ENCODE measurements at places on chromosomes 16 and 17.

GRCh38 chr16:3038256-3038655 is 1.5 kb upstream of the BICDL2 start:
- no peak for DNase-seq

- no peak for DNase-seq
Observed at GRCh38 chr16:66287926-66288325, 78.6 kb upstream of the CDH5 start.

DNA sequence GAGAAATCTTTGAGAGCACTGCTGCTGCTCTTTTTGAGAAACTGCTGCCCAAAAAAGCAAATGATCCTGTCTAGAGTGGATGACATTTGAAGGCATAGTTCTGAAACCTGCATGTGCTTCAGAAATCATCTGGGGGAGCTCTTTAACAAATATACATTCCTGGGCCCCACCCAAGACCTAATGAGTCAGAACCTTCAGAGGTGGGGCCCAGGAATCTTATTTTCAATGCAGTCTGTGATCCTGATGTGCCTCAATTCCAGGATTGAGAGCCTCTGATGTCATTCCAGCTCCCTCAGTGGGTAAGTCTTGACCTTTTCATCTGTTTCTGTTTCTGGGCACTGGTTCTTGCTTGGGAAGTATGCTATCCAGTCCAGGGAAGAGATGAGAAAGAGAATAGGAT is 42.3 kb downstream of the HNF1B start:
- DNase-seq = peak; percentile 3

DNA sequence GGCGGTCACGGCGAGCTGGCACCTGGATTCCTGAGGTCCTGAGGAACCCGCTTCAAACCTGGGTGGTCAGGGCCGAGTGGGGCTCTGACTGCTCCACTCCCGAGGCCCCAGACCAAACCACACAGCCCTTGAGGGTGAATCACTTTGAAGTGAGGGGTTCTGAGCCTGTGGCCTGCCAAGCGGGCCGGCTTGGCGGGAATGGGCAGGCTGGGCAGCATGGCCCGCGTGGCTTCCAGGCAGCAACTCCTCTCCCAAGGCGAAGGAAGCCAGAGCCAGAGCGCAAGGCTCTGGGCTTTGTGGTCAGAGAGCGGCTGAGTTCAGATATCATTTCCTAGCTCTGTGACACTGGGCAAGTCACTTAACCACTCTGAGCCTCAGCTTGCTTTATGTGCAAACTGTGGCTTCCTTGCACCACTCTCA is 42.7 kb downstream of the CMIP start:
- no peak for DNase-seq

GRCh38 chr16:80384862-80385261 is 155.9 kb upstream of the DYNLRB2 start:
- DNase-seq = no peak

GRCh38 chr17:12853921-12854320 is 64.6 kb downstream of the ARHGAP44 start:
- DNase-seq = no peak

DNA sequence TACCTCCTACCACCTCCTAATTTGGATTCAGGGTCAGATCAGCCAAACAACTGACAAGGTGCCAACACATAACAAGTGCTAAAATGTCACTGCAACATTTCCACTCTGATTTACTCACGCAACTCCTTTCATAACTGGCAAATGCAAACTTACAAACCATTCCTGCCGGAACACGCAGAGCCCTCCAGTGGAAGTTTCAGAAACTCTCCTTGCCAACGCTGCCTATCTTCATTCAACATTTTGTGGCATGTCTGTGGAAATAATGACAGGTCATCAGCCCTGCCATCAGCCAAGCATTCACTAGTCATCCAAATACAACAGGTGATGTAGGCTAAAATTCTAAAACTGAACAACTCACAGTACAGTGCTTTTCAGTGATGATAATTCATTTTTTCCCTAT is 37.7 kb upstream of the OR3A1 start:
- no peak for DNase-seq

DNA sequence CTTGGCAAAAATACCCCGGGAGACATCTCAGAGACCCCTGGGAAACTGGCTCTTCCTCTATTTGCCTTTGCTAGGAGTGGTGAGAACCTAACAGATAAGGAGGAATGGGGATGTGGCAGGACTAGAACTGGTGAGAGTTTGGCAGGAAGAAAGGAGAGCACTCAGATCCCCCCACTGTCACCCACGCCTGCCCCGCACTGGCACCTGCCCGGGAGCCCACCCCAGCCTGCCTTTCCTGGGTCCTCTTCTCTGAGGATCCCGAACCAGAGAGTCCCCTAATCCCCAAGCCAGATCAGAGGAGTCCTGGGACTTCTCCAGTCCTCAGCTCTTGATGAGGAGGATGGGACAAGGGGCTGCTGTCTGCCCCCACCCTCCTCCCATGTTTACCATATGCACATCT is 3.7 kb downstream of the KCNH6 start:
- DNase-seq = no peak

DNA sequence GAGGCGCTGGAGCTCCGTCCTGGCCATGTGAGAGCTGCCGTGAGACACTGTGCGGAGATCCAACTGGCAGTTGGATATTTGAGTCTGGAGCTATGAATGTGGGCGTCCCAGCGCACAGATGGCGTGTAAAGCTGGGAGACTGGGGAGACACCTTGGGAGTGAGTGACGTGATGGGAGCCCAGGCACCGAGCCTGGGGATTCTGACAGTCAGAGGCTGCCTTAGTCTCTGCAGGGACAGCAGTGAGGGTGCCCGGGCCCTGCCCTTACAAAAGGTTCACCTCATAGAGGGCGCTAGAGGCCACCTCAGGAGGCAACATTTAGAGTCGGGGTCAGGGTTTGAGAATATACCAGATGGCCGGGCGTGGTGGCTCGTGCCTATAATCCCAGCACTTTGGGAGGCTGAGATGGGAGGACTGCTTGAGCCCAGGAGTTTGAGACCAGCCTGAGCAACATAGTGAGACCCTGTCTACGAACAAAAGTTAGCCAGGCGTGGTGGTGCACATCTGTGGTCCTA is 194.1 kb upstream of the GSE1 start:
- no peak for DNase-seq

DNA sequence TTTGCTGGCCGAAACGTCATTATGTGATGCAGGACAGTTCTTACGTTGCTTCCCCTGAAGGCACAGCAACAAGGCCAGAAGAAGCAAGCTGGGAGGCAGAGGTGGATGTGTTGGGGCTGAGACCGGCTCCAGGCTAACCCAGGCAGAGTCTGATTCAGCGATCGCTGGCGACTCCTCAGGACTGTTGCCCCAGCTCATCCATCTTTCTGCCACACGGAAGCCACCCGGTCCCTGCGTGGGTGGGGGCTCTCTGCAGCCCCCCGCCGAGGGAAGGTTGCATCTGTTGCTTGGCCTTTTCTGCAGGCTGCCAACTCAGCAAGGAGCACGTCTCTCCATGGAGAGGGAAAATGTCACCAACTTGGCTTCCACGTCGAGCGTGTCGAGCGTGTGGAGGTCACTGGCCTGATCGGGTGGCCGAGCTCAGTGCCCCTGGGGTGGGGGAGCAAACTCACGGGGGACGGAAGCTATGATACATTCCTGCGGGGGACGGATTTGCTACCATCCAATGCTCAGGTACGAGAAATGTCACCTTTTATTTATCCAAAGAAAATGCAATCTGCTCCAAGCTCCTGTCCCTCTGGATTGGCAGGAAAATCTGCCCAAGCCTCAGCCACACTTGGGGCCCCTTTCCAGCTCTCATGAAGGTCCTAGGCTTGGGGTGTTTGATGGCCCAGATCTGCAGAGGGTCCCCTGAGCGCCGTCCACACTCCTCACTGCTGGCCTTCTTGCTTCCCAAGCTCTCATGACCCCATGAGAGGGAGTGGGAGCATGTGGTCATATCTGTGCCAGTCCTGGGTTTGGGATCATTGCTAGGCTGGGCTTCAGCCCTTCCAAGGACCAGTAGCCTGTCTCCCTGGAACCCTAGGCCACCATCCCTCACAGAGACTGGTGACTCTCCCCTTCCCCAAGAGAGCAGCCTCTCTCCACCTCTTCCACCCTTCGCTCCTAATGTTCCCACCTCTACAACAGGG is 69.4 kb downstream of the RPH3AL start:
- no peak for DNase-seq

GRCh38 chr17:9432934-9433421 is 142.6 kb downstream of the STX8 start:
- no peak for DNase-seq

DNA sequence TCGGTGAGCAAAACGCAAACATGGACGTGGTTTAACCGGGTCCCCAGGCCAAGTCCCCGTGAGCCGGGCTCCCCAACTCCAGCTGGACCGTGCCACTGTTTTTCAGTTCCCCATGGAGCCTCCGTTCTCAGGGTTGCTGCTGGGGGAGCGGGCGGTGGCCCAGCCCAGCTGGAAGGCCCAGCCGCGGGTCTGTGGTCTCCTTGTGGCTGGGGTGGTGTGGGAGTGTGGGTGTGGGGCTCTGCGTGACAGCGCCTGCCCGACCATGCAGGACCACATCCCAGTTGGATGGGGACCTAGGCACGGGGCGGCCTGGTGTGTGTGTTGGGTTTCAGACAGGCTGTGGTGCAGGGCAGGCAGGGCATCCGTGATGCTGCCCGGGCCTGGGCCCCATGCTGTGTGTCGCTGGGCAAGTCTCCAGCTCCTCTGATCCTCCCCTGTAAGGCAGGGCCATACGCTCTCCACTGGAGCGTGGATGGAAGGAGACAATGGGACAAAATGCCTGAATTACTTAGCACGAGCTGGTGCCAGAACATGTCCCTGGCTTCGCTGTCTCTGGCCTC is 40.3 kb downstream of the COX4I1 start:
- DNase-seq = no peak

All from lung microvascular endothelial cell (primary cell).